ENCODE measurements at places on chromosomes 16 and 17.
A peak's percentile ranks its signal among the peaks of the same experiment; 100 is the strongest.

DNA sequence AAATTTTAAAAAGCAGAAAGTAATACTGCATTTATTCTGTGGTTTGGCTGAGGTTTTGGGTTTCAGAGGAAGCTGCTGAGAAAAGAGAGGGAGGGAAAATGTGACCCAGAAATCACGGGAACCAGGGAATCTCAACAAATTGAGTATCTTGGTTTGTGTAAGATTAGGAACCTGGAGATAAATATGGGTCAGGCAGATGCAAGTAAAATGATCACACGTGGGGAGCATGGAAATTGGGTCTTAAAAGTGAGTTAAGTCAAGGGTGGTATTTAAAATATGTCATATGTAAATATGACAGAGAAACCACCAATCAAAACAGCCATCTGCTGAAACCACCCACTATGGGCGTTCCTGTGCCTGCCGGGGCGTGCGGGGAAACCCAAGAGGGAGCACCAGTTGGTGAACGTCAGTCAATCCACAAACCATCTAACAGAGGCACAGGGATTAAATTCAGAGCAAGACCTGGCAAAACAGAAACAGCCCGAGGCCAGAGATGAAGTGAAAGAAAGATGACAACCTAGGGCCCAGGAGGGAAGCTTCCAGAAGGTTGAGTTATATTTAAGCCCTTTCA lies 33.4 kb downstream of the CDH13 start:
- no peak for DNase-seq

DNA sequence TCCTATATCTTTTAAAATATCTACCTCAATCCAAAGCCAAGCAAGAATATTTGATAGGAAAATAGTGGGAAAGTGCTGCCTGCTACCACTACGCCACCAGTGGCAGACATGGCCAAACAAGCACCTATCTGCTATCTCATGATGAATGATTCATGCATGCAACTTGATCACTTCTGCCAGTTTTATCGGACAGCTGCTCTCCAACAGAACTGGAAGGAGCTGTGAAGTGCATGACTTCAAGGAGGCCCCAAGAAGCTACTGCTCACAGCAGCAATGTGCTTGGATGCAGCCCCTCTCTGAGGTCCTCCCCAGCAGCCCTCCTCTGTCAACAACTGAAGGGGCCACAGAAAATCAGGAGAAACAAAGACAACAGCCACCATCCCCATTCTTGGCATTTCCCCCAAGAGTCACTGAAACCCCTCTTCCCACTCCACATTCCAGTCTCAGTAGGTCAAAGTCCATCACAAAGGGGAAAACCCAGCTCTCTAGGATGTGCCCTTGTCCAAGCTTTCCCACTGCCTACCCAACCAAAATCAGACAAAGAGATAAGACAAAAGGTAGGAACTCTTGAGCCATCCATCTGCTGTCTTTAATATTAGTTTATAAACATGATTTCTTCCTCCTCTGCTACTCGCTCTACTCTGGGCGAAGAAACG lies 215.3 kb downstream of the C16orf78 start:
- DNase-seq: no peak

- no peak for DNase-seq
Observed at GRCh38 chr17:46878055-46878454, 26.7 kb downstream of the WNT9B start.

DNA sequence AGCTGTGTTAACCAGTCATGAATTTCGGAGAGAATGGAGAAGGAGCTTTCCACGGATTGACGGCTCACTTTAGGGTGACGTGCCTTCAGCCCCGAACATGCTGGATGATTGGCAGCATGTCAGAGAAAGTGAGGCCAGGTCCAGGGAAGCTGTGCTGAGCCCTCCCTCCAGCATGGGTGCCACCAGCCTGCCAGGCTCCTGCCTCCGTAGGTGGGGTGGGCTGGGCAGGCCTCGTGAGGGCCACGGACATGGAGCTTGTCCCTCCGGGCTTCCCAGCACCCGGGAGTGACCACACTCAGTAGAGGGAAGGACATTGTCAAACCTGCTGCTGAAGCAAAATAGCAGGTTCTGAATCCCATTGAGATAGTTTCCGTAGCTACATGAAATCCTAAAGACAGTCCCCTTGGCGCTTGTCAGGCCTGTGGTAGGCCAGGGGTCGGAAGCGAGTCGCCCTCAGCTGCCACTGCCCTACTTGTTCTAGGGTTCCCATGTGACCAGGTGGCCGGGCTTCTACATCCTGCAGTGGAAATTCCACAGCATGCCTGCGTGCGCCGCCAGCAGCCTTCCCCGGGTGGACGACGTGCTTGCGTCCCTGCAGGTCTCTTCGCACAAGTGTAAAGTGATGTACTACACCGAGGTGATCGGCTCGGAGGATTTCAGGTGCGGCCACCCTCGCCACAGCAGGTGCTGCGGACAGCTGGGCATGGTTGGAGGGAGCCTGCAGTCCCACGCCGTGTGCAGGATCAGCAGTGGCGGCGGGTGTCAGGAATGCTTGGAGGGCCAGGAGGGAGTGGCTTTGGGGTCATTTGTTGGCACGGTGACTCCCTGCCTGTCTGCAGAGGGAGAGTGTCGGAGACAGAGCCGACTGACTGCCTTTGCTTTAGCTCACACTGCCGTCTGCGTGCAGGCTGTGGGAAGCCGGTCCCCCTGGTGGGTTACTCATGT lies 72.3 kb downstream of the SEC14L1 start:
- no peak for DNase-seq

DNA sequence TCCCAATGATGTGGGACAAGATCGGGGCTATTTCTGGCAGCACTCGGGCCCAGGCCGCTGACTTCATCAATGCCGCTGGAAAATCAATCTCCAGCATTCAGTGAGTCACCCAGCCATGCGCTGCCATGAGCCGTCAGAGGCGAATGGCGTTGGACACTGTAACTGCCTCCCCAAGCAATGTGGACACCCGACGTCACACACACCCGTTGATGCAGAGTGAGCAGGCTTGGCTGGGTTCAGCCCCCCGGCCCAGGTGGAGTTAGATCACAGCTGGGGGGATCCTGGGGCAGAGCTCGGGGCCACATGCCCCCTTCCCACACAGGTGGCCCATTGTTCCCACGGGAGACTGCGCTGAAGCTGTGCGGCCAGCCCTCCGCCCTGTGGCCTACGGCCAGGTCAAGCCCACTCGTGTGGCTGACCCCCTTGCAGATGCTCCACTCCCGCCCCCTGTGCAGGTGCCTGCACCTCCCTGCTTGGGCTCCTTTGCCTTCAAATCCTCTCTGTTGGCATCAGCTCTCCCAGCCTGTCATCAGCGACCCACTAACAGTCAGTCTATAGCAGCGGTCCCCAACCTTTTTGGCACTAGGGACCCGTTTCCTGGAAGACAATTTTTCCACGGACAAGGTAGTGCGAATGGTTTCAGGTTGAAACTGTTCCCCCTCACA lies 89.9 kb downstream of the TBC1D16 start:
- no peak for DNase-seq

DNA sequence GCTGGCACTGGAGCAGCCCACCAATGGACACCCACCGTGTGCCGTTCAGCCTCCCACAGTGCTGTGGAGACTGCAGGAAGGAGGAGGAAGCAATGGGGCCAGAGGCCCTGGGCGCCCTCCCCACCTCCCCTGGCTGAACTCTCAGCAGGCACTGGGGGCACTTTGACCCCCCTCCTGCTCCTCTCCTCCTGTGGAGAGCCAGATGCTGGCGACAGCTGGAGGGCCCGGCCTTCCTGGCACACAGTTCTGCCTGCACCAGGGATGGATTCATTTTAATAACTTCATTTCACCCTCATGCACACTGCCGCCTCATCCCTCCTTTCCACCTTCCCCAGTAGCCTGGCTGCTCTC lies 6.0 kb downstream of the NXPH3 start:
- no peak for DNase-seq

- peak; percentile 42 for DNase-seq
Observed at GRCh38 chr17:40068917-40069750, 6.4 kb downstream of the THRA start.

DNA sequence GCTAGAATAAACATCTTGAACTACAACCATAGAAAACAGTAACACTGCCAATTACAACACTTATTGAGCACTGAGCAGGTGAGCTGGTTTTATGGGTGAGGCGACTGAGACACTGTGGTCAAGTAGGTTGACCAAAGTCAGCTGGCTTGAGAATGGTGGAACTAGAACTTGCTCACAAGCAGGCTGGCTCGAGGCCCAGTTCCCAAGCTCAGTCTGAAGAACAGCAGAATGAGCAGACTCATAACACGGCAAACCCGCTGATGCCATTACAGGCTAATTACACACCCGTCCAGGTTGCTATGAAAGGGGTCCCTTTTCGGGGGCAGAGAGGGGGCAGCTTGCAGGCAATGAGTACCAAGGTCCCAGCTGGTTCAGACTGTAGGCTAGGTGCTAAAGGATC lies 6.5 kb downstream of the ZZEF1 start:
- DNase-seq: no peak

- no peak for DNase-seq
Observed at GRCh38 chr17:72399608-72400487, 279.0 kb downstream of the SOX9 start.

- DNase-seq: no peak
Observed at GRCh38 chr16:8727857-8728618, 53.6 kb downstream of the ABAT start.

GRCh38 chr17:81646869-81647600 lies 9.3 kb downstream of the PDE6G start:
- peak; percentile 63 for DNase-seq

- DNase-seq: no peak
Observed at GRCh38 chr17:57916925-57917858, 38.0 kb downstream of the CUEDC1 start.

DNA sequence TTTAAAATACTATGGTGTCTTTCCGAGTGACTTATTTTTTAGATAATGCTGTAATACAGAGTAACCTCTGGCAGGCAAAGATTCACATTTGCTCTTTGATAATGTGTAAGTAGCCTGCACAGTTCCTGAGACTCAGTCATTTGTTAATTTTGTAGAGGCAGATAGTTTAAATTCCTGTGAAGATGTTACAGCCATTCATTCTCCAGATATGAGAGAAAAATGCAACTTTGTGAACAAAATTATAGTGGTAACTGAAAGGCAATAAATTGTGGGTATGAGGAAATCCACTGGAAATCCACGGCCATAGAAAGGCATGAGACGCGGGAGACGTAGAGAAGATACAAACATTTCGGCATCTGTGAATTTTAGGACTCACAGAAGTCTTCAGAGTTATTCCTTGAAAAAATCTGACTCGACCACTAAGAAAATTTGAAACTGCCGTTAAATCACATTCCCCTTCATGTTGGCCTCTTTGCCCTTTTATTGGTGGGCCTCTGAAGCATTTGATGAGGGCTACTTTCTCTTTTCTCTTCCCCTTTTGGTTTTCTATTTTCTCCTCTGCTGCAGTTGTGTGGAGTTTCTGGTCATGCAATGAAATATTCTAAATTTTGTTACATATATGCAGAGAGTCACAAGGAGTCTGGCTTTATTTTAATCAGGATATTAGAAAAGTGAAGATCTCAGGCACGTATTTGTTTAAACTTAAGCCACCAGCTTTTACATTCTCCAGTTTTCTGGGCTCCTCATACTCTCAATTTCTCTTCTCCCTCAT lies 18.8 kb downstream of the HS3ST3A1 start:
- no peak for DNase-seq

- no peak for DNase-seq
Observed at GRCh38 chr17:67046398-67046797, 2.0 kb downstream of the CACNG1 start.

DNA sequence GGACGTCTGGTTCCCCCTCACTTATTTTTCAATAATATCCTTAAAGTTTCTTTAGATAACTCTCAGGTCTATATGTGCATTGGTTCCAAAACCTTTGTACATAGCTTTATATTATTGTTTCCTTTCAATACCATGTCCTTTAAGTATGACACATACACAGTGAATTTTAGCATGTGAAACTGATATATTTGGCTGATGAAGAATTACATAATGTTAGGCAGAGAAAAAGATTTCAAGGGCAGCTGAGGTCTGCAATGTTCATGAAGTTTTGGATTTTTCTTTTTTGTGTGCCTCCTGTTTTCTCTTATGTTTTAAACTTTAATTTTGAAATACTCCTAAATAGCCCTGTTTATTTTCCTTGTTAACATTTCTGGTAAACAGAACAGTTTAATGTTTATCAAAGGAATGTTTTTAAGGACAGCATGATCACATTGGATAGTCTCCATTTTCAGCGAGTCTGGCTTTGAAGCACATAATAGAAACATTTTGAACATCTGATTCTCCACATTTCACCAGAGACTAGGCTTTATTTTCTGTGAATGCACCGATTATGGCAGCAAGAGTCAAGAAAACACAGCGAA lies 32.9 kb upstream of the FBXO47 start:
- no peak for DNase-seq

GRCh38 chr17:10109146-10109545 lies 89.3 kb downstream of the GAS7 start:
- no peak for DNase-seq

DNA sequence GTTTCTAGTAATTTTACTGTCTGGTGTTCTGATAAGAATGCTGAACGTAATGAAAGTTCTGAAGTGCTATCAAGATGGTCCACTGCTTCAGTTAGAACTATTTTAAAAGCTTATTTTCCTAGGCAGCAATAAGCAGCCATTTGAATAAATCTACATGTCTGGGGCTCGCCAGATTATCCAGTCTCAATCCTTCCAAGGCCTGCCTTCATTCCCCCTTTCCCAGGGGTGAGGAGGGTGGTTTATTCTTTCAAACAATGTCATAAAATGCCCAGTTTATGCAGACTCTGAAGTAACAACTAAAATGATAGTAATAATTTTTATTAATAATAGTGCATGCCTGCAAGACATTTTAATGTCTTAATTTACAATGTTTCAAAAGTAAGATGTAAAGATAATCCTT lies 2.4 kb downstream of the CDH11 start:
- no peak for DNase-seq

GRCh38 chr16:57704011-57704904 lies 9.7 kb downstream of the DRC7 start:
- DNase-seq: no peak

- DNase-seq: peak; percentile 87
Observed at GRCh38 chr17:15257258-15257788, 7.8 kb downstream of the PMP22 start.

DNA sequence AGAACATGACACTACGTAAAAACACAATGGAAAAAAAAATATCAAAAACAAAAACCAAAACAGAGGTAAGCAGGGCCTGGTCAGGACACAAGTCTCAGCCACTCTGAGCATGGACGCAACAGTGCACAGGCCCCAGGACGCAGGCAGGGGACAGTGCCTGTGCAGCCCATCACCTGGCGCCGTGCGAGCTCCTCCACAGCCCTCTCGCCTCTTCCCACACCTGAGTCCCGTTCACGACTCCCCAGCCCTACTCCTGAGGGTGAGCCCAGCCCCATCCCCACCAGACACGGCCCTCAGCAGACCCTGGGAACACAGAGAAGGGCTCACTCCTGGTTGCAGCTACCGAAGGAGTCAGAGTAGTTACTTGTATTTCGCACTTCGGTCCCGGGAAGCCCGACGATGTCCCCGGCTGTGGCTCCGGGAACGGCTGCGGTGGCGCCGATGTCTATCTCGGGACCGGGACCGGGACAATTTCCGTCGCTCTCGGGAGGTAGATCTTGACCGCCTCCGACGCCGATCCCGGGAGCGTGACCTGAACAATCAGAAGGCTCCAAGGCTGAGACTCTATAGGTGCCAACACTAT lies 9.4 kb downstream of the HBQ1 start:
- DNase-seq: no peak

All from ELF-1 (cell line).